ENCODE measurements at places on chromosomes 2 and 18.
A peak's percentile ranks its signal among the peaks of the same experiment; 100 is the strongest.

GRCh38 chr2:216339456-216340279 lies 32.6 kb downstream of the MARCHF4 start:
- DNase-seq: peak; percentile 72

GRCh38 chr2:120439637-120440384 lies 93.9 kb downstream of the INHBB start:
- DNase-seq: no peak

GRCh38 chr2:121234791-121235190 lies 50.2 kb downstream of the TFCP2L1 start:
- no peak for DNase-seq

DNA sequence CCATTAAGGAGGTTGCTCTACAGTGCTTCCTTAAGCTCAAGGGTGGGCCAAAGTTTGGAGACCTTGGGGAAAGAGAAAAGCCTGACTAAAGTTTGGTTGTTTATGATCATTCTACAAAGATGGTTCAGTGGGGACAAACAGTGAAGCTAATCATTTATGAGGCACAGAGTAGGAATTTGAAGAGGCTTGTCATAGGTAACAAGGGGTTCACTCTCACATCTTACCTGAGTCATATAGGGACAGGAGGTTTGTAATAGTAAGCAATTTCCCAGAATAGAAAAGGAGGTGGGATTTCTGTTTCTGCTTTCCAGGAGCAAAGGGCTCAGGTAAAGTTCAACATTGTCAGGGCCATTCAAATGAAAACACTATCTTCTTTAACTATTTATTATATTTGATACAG lies 787.9 kb downstream of the CPS1 start:
- DNase-seq: no peak

- DNase-seq: no peak
These were observed 11.5 kb downstream of the LRRTM1 start for GRCh38 chr2:80293039-80293438.

- DNase-seq: no peak
These were observed 123.5 kb downstream of the PRKRA start for GRCh38 chr2:178327516-178327915.
